ENCODE measurements at places on chromosomes 12 and 14.

GRCh38 chr12:5455045-5455444 lies 23.1 kb downstream of the NTF3 start:
- DNase-seq = no peak

DNA sequence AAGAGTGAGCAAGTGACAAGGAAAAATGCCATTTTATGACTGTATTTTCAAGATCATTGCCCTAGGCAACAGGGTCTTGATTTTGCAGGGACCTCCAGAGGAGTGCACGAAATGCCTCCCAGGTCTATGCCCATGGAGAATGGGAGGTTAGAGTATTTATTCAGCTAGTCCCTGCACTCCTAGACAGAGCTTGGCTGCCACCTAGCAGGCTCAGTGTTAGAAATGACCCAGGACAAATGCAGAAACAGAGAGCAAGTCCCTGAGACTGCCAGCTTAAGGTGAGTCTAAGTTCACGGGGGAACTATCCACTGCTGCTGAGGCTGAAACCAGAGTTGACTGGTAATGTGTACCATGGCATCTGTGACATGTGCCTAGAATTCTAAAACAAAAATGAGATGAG lies 506.4 kb downstream of the MED13L start:
- DNase-seq = no peak

- no peak for DNase-seq
Observed at GRCh38 chr12:43241986-43242385, 310.0 kb downstream of the ADAMTS20 start.

GRCh38 chr12:82880442-82880901 lies 193.8 kb downstream of the TMTC2 start:
- DNase-seq = no peak

GRCh38 chr12:120115692-120116440 lies 687 bp downstream of the RAB35 start:
- DNase-seq = no peak

- no peak for DNase-seq
Observed at GRCh38 chr14:60204104-60204842, 39.1 kb upstream of the DHRS7 start.

DNA sequence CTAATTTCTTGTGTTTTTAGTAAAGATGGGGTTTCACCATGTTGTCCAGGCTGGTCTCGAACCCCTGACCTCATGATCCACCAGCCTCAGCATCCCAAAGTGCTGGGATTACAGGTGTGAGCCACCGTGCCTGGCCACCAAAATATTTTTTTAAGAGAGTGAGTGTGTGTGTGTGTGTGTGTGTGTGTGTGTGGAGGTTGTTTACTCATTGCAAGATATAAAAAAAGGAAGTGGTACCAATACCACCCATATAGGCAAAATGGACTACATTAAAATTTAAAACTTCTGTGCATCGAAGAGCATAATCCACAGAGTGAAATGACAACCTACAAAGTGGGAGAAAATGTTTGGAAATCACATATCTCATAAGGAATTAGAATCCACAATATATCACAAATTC lies 15.5 kb upstream of the CLEC2A start:
- no peak for DNase-seq

GRCh38 chr12:3604748-3605586 lies 114.0 kb downstream of the PRMT8 start:
- DNase-seq = no peak

- DNase-seq = no peak
Observed at GRCh38 chr14:68879841-68880575, 87.1 kb upstream of the ZFP36L1 start.

DNA sequence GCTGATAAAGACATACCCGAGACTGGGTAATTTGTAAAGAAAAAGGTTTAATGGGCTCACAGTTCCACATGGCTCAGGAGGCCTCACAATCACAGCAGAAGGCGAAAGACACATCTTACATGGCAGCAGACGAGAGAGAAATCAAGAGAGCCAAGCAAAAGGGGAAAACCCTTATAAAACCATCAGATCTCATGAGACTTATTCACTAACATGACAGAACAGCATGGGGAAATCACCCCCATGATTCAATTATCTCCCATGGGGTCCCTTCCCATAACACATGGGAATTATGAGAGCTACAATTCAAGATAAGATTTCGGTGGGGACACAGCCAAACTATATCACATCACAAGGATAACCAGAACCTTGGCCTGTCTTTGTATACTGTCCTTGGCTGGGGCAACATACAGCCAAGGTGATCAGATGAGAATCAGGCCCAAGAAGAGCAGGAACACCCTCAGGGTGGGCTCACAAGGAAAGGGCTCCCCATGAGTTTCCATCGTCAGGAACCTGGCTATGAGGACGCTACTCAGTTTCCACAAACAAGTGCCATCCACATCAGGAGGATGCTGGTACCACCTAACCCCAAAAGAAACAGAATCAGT lies 152.7 kb downstream of the FOXN3 start:
- DNase-seq = no peak

GRCh38 chr12:132448463-132448820 lies 41.5 kb upstream of the FBRSL1 start:
- DNase-seq = no peak

GRCh38 chr14:105487986-105488777 lies 1.5 kb downstream of the CRIP1 start:
- no peak for DNase-seq

DNA sequence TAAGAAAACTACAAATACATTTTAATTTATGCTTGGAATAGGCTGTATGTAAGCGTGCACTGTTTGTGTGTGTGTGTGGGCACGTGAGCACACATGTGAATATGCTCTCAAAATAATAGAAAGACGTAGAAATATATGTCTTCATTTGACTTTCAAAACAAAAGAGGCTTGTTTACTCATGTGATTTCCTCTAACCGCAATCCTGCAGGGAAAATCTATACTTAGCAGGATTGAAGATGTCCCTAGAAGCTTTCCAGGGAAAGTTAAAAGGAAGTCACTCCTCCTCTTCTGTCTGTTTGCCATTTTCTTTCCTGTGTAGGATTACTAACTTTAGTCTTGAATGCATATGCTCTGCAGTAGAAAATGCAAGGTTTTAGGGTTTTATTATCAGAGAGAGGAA lies 404.7 kb downstream of the MDGA2 start:
- DNase-seq = no peak

DNA sequence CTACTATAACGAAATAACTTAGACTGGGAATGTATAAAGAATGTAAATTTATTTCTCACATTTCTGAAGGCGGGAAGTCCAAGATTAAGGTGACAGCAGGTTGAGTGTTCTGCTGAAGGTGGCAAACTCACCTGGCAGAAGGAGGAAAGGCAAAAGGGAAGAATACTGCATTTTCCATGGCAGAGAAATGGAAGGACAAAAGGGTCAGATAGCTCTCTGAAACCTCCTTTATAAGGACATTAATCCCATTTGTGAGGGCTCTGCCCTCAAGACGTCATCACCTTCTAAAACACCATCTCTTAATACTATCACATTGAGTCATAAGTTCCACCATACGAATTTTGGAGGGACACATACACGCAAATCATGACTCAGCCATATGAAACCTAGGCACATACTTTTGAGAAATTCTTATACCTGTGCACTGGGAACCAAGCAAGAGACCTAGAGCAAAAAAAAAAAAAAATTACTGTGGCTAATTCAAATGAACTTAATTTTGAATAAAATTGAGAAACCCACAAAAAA lies 1669.3 kb upstream of the FLRT2 start:
- no peak for DNase-seq

DNA sequence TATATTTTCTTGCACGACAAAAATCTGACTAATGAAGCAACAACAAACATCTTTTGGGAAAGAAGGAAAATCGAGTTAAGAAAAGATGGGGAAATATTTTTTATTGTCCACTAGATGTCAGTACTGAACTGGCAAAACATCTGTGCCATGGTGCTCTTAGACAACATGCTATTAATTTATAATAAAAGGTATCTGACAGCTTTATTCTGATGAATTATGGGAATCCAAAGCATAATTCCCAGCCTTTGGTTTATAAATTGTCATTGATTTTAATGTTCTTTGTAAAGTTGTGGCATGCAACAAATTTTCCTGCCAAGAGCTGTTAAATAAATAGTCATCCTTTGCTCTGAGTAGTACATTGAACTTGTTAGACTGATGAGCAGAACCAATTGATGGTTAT lies 231.2 kb downstream of the ETNK1 start:
- DNase-seq = no peak

GRCh38 chr12:13576935-13577500 lies 380.5 kb downstream of the EMP1 start:
- DNase-seq = no peak

GRCh38 chr12:110798461-110798860 lies 48.3 kb upstream of the CCDC63 start:
- DNase-seq = no peak

- DNase-seq = no peak
Observed at GRCh38 chr14:67131691-67132090, 57.5 kb upstream of the GARIN2 start.

- no peak for DNase-seq
Observed at GRCh38 chr14:23370221-23370620, 2.4 kb upstream of the IL25 start.

DNA sequence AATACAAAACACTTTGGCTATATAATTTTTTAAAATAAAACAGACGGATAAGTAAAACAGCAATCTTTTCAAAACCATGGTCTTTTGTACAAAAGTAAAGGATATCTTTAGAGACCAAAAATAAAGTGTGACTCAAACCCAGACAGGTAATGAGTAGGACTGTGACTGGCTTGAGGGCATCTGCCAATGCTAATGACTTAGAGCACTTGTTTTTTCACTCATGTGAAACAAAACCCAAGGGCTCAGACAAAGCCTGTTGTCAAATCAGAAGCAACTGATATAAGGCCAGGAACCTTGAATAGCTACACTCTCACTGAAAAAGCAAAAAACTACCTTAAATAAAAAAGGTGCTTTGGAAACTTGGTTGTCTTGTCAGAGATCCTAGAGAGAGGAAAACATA lies 357.4 kb downstream of the TMEM117 start:
- DNase-seq = no peak

GRCh38 chr12:54981796-54982195 lies 2.8 kb downstream of the TESPA1 start:
- no peak for DNase-seq

- DNase-seq = no peak
Observed at GRCh38 chr12:56633468-56634241, 3.5 kb upstream of the BAZ2A start.

DNA sequence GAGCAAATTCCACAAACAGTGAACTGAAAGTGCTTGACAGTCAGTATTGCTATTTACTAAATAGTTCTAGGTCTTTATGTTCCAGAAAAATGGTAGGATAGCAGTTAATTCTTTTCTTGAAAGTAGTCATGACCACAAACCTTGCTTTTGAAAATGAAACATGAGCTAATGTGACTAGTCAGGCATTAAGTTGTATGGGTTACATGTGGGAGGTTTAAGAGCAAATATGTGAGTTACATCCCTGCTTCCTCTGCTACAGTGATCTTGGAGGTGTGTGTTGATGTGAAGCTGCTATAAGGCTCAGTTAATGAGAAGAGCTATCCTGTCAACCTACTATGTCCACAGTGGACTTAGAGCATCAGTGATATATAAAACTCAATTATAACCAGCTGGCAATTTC lies 741.6 kb downstream of the FSCB start:
- DNase-seq = no peak

GRCh38 chr14:39641224-39641623 lies 209.0 kb upstream of the FBXO33 start:
- no peak for DNase-seq

DNA sequence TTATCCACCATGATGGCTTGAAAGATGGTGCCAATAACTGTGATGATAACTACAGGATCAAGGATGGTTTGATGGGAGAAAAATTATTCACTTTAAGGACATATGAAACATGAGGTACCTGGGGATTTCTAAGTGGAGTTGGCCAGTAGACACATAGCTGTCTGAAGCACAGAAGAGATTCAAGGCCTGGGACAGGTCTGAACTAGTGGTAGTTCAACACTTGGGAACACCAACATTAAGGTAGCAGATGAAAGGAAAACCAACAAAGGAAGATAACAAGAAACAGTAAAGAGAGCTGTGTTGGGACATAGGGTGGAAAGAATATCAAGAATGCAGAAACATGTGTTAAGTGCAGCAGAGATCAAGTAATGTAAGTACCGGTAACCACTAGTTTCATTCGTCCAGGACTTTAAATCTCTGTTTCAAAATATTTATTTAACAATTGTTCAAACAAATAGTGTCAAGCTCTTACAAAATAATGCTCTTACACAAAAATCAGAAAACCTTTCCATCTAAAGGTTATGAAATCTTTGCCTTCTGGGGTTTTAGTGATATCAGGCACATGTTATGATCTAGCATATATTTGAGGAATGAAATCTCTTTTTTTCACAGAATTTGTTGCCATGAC lies 104.7 kb downstream of the ST8SIA1 start:
- peak; percentile 60 for DNase-seq

DNA sequence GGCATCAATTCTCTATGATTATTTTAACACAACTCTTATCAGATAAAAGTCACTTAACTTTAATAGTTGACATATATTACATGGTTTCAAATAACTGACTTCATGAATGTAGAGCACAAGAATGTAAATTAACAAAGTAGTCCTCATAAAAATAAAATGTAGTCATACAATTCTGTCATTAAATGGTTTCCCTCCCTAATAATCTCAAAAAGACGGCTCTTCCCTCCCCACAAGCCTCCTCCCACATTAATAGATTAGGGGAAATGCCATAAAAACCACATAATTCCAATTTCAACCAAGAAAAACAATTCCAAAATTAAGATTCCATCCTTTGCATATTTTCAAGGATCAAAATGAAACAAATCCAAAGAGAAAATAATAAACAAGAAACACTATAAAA lies 36.7 kb downstream of the SPTLC2 start:
- DNase-seq = no peak

DNA sequence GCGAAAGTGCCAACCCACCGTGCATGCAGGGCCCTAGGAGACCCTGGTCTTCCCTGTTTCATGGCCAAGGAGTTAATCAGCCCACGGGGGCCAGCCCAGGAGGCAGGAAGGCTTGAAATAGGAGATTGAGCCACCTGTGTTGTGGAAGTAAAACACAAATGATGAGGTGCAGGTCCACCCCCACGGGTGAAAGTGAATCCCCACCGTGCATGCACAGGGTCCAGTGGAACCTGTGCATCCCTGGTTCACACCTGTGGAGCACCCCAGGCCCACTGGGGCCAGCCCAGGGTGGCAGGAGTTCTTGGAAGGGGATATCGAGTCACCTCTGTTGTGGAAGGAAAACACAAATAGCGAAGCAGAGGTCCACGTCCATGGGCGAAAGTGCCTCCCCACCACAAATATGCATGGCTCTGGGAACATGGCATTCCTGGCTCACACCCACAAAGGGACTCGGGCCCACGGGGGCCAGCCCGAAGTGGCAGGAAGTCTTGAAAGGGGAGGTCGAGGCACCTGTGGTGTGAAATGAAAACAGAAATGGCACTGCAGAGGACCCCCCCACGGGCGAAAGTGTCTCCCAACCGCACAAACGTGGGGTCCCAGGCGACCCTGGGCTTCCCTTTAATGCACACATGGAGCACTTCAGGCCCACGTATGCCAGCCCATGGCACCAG lies 381.5 kb downstream of the ALG10 start:
- no peak for DNase-seq
